ENCODE measurements at places on chromosomes 3 and 15. TPM values are rescaled to one million over a fixed set of nuclear protein-coding genes. Genes with fewer than 3 reads are reported as not detected.

EAF2 gene
- 4.0 TPM for polyA plus RNA-seq

DAPK2 gene
- polyA plus RNA-seq, result 19.2 TPM

SNX22 gene
- polyA plus RNA-seq, result 3.1 TPM

DNA sequence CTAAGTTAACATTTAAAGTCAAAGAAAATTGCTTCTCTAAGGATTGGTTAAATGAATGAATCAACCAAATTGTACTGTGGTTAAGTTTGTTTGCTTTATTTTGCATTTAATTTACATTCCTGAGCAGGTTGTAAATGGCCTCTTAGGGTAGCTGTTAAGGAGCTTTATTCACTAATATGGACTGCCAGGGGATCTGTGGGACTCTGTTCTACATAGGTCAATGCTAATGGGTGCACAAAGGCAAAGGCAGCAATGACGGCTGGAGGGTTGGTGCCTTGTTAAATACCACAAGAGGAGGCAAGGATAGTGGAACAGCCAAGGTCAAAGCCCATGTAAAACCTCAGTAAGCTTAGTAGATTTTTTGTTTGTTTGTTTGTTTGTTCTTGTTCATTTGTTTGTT lies 89.3 kb upstream of the P2RY1 start:
- no peak for DNase-seq
